Omental fat pad (tissue), 4 donors: ENCODE measurements at places on chromosomes 5 and 9. TPM values are rescaled to one million over a fixed set of nuclear protein-coding genes. Genes with fewer than 3 reads are reported as not detected.

Gene CLIC3
- 6.4 TPM for total RNA-seq

Gene TMEM252
- total RNA-seq, result not detected

Gene HARS1
- 49.6 TPM for total RNA-seq

Gene GMCL2
- not detected for total RNA-seq

Gene GABRA6
- not detected for total RNA-seq

Gene ZBED3
- total RNA-seq, result 7.7 TPM

Gene C5orf58
- total RNA-seq, result not detected

Gene FAM221B
- total RNA-seq, result not detected

Gene ANKRD33B
- total RNA-seq, result 25.5 TPM

Gene NTNG2
- 1.8 TPM for total RNA-seq

Gene PCDHGB2
- total RNA-seq, result 15.3 TPM

Gene GRM6
- not detected for total RNA-seq

Gene EFNA5
- total RNA-seq, result 14.9 TPM

Gene HEMGN
- not detected for total RNA-seq

Gene PCA3
- 0.84 TPM for total RNA-seq

Gene PCDHGA10
- total RNA-seq, result 14.0 TPM

Gene TAL2
- not detected for total RNA-seq

Gene ELOVL7
- 14.3 TPM for total RNA-seq

Gene SPATA31C1
- not detected for total RNA-seq

GRCh38 chr5:42894057-42894456, 82.4 kb upstream of the SELENOP start:
- DNase-seq, result no peak

DNA sequence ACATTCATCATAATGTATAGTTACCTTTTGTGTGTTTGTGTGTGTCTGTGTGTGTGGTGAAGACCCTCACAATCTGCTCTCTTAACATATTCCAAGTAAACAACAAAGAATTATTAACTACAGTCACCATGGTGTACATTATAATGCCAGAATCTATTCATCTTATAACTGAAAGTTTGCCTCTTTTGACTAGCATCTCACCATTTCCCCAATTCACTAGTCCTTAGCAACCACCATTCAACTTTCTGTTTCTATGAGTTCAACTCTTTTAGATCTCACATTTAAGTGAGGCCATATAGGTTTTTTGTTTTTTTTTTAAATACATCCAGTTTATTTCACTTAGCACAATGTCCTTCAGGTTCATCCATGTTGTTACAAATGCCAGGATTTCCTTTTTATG, 83.6 kb downstream of the SMC2 start:
- DNase-seq, result no peak

DNA sequence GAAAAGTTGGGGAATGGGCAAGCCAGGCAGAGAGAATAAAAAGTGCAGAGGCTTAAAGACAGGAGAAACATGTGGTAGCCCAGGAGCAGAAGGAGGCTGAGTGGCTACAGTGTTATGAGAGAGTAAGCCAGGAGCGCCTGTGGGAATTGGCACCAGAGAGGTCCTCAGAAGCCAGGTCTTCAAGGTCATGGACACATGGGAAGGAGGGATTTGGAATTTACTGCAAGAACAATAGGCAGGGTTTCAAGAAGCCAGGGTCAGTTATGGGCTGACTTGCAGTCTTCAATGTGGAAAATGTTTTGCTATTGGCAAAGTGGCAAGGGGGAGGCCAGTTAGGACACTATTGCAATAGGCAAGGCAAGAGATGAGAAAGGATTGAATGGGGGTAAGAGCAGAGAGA, 29.3 kb downstream of the ERAP1 start:
- no peak for DNase-seq

DNA sequence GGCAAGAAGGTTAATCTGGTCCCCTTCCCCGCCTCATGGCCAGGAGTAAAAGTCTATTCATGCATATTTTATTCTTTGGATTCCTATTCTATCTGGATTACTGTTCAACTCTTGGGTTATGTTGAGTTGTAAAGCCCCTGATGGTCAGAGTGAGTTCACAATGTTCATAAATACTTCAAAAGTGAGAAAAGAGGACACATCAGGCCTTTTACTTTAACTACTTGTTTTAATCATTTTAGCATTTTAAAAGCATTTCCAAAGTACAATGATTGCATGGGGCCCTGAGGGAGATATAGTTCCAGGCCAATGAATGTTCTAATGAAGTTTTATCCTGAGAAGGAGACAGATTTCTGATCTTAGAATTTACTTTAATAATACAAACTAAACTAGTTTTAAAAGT, 93.9 kb downstream of the BOD1 start:
- DNase-seq, result no peak

- DNase-seq, result no peak
Measured at GRCh38 chr5:72523960-72524582, 16.9 kb upstream of the ZNF366 start.

- no peak for DNase-seq
Measured at GRCh38 chr5:7422316-7423106, 26.6 kb downstream of the ADCY2 start.

- no peak for DNase-seq
Measured at GRCh38 chr5:147740864-147741263, 41.7 kb downstream of the JAKMIP2 start.

- no peak for DNase-seq
Measured at GRCh38 chr5:158805195-158805594, 294.5 kb downstream of the EBF1 start.

- no peak for DNase-seq
Measured at GRCh38 chr5:158594595-158595242, 505.0 kb downstream of the EBF1 start.

- no peak for DNase-seq
Measured at GRCh38 chr5:1110307-1111240, 1.3 kb downstream of the SLC12A7 start.

DNA sequence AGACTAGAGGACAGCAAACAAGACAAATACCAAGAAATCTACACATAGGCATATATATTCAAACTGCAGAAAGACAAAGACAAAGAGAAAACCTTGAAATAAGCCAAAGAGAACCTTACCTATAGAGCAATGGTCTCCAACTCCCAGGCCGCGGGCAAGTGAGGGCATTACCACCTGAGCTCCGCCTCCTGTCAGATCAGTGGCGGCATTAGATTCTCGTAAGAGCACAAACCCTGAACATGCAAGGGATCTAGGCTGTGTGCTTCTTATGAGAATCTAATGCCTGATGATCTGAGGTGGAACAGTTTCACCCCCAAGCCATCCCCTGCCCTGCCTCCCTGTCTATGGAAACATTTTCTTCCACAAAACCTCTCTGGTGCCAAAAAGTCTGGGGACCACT, 101.0 kb upstream of the MRPS30 start:
- no peak for DNase-seq

DNA sequence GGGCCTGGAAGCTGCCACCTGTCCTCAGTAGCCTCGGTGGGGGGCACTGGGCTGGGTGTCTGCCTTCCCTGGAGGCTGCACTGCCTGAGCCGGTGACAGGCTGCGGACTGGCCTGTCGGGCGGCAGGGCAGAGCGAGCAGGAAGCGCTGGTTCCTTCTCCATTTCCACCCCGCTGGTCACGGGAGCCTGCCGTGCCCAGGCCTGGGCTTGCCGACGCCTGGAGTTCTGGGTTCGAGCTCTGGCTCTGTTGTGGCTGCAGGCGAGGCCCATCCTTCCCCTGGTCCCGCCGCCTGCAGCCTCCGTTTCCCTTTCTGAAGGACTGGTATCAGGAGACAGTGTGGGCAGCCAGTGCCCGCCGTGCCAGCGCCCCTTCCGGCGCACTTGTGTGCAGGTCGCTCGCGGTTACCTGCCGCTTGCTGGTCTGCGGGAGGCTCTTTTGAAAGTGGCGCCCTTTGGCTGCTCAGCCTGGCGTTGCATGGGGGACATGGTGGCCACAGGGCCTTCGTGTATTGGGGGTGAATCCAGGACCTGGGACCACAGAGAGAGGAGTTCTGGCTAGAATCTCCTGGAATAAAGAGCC, 34.0 kb downstream of the RXRA start:
- DNase-seq, result no peak

- DNase-seq, result no peak
Measured at GRCh38 chr5:16315501-16315900, 135.9 kb upstream of the MARCHF11 start.

- no peak for DNase-seq
Measured at GRCh38 chr9:69674716-69675438, 2.7 kb upstream of the APBA1 start.

- DNase-seq, result no peak
Measured at GRCh38 chr5:60503771-60504170, 196.2 kb downstream of the DEPDC1B start.

GRCh38 chr5:134590992-134591659, 41.5 kb downstream of the SAR1B start:
- no peak for DNase-seq

- DNase-seq, result no peak
Measured at GRCh38 chr5:39274398-39275085, 55.2 kb upstream of the FYB1 start.

GRCh38 chr9:37921546-37922300, 17.8 kb upstream of the SLC25A51 start:
- DNase-seq, result peak; percentile 22

- DNase-seq, result no peak
Measured at GRCh38 chr9:2727374-2727773, 10.1 kb downstream of the KCNV2 start.

GRCh38 chr9:76423216-76424177, 29.3 kb upstream of the RFK start:
- no peak for DNase-seq

GRCh38 chr5:84430863-84431663, 46.4 kb upstream of the EDIL3 start:
- DNase-seq, result no peak

GRCh38 chr9:31500422-31500821, 884.0 kb upstream of the ACO1 start:
- no peak for DNase-seq

GRCh38 chr9:88443480-88444113, 55.4 kb downstream of the SPIN1 start:
- DNase-seq, result no peak

DNA sequence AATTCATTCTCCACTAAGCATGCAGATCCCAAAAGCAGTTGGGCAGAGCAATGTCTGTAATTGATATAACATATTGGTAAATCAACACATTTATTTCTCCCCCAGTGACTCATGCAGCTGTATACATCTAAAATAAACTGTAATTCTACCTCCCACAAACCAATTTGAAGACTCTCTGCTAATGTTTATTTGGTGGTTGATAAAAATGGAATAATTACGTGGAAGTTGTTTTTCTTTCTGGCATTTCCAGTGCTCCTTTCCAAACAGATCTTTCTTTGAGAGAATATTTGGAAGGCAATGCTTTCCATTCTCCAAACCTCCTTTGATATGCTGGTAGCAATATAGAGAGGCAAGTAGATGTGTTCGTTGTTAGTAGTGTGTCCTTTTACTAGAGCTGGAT, 194.7 kb downstream of the CHSY3 start:
- no peak for DNase-seq

DNA sequence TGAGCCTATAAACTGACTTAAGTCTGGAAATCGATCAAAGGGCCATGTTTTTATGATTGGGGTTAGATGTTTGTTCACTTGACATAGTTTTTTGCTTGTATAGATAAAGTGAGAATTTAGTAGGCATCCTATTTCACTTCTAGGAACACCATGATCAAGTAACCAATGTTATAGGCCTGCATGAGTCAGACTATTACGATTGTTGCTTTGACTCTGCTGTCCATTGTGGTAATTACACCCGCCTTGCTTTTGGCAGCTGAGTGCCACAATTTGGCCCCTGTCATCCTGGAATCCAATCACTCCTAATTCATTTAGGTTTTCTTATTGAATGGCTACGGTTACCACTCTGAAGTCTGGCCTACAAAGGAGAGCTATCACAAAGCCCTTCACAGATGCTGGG, 67.8 kb upstream of the IL33 start:
- DNase-seq, result no peak

- no peak for DNase-seq
Measured at GRCh38 chr5:103679873-103680272, 117.3 kb upstream of the NUDT12 start.

GRCh38 chr9:97849980-97850379, 3.0 kb upstream of the FOXE1 start:
- DNase-seq, result no peak

- DNase-seq, result no peak
Measured at GRCh38 chr9:122346478-122347347, 24.1 kb upstream of the PTGS1 start.

DNA sequence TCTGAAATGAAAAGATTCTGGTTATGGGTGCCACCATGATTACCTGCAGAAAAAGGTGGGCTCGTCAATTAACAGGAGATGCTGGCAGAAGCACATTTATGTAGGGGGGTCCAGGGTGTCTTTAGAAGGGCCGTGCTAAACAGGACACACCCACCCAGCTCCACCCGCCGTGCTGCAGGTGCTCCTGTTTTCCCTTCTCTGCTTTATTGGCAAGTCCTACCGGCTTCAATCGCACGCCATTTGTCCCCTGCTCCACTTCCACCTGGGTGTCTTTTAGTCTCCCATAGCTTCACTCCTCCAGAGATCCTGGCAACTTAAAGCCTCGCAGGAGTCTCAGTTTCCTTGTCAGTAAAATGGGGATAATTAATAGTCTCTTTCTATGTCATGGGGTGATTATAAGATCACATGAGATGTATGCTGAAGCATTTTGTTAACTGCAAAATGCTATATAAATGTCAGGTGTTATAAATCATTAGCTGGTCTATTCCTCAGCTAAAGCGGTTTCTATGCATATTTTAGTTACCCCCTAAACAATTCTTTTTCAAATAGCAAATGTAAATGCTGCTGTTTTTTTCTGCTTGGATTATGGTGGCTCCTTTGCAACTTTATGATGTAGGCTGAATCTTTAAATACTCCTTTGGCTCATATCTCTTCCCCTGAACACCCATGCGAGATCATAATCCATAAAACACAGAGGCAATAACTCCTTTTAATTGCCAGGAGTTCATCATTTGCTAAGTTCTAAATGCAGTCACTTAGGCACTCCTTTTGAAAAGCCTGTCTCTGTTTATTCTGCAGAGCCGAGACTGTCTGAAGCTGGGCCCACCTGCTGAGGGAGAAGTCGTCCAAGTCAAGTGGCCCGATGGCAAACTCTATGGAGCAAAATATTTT, 406.9 kb downstream of the KDM4C start:
- no peak for DNase-seq

DNA sequence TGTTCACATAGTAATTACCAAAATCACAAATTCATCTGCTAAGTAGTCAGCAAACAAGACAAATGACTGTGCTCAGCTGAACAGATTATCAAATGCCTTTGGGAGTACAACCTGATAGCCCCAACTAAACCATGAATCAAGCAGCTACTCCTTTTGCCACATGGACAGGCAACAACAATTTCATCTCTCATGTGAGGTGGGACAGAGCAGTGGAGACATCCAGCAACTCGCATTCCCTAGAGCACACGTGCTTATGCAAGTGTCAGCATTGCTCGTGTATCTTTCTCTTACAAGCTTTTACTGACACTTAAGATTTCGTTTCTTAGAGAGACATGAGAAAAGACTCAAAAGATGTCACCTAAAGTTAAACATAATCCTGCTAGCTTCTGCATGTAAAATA, 42.7 kb upstream of the PPP2R2B start:
- no peak for DNase-seq
